Adrenal gland (tissue), 19 donors: ENCODE measurements at places on chromosomes 5 and 9. TPM values are rescaled to one million over a fixed set of nuclear protein-coding genes. Genes with fewer than 3 reads are reported as not detected.
A peak's percentile ranks its signal among the peaks of the same experiment; 100 is the strongest.

GRCh38 chr5:41716382-41716781 is 153.8 kb downstream of the OXCT1 start:
- no peak for DNase-seq

DNA sequence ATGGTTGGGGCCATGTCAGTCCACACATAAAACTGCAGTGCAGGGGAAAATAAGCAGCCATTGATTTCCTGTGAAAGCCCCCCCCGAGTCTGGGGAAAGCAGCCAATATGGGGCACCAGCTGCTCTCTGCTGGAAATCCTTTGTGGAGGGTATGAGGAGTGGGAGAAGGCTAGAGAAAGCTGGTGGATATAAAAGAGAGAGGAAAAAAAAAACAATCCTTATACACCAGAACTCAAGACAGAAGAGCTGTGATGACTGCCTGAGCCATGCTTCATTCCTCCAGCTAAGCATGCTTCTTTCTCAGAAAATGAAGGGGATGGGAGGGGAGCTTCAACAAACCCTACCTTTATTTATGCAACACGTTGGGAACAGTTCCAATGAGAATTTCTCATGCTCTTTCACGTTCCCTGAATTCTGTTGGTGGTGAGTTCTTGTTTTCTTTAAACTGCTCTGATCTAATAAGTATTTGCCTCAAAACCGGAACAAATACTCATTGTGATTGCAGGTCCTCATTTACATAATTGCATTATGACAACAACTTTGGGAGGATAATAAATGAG is 688.0 kb upstream of the SEMA6A start:
- no peak for DNase-seq

DNA sequence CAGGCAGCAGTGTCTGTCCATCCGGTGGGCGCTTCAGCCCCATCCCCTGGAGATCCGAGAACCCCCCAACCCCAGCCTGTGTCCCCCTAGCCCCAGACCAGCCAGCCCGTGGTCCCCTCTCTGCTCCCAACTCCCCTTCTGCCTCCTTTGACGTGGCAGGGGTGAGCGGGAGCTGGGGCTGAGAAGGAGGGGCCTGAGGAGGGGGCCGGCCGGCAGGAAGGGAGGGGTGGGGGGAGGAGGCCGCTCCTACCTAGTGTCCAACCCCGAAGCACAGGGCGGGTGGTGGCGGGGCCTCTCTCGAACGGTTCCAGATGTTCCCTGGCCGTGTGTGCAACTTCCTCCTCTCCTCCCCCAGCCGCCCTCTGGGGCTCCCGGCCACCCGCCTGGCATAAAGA is 31.0 kb downstream of the GOLGA2 start:
- peak; percentile 38 for DNase-seq

- DNase-seq: no peak
These were observed 154.5 kb downstream of the DROSHA start for GRCh38 chr5:31377274-31377946.

GRCh38 chr9:129999141-129999510 is 43.9 kb downstream of the FNBP1 start:
- no peak for DNase-seq

DNA sequence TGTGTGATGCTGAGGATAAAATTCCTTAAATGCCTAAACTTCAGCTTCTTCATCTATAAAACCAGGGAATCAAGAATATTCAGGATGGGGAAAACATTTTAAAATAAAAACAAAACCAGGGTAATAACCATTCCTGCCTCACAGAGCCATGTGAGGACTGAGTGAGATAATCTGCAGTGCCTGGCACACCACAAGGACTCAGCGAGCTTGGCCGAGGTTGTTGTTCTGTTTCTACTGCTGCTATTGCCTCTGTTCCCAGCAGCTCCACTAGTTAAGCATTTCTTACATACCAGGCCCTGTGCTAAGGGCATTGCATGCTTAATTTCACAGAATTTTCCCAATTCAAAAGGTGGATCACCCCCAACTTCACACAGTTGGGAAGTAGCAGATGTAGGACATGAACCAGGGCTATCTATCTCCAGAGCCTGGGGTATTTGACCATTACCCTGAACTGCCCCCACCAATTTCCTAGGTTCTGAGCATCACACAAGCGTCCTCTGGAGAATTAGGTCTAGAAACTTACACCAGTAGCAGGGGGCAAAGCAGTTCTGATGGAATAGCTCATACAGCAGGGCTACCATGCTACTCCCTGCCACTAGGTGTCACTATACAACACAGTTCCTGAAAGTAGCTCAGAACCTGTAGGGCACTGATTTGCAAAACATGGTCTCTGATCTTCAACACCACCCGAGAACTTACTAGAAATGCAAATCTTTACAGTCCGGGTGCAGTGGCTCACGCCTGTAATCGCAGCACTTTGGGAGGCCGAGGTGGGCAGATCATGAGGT is 74.3 kb downstream of the LRSAM1 start:
- DNase-seq: no peak

DNA sequence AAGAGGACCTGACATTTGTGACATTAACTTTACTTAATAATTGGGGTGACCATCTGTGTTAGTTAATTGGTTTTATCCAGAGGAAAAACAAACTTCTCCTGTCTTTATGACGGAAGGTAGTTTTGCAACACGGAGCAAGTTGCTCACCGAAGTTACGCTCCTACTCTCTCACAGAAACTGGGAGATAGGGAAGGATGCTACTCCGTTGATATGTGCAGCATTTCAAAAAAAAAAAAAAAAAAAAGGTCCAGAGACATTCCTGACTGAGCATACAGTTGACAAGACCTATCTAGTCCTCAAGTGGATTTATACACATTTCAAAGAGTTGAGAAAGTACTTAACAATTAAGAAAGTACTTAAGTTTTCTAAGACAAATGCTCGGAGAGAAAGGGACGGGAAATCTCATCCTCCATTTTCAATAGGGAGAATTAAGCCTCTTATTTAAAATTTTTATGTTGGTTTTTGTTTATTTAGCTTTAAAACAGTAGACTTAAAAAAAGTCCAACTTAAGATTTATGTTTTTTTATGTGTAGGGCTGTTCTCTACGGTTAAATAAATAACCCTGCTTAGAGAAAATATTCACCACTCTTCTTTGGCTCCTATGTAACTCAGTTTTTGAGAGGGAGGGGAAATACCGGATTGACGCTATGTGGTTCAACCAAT is 455 bp upstream of the FER start:
- DNase-seq: no peak

DNA sequence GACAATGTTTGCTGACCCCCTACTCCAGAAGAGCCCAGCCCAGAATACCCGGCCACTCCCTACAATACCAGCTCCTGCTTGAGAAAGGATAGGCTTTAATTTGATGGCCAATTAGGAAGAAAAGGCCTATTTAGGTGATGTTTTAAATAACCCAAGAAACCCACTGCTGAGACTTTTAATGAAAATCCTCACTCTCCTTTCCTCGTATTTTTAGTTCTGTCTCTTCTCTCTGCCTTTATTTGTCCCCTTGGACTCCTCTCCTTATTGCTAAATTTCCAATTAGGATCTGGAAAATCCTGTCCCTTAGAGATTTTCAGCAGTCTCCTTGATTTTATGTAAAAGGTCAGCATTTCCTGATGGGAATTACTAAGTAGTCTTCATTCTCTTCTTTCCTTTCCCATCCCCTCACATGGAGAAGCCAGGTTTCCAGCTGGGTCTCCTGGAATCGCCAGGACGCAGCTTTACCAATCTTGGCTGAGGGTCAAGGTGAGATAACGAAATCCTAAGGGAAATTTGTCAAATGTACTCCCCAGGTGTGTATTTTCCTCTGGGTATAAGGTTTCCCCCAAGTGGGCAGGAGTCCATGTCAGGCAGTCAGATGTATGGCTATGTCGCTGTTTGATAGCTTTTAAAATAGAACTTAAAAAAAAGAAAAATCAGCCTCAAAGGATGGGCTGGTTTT is 11.7 kb downstream of the STC2 start:
- no peak for DNase-seq

DNA sequence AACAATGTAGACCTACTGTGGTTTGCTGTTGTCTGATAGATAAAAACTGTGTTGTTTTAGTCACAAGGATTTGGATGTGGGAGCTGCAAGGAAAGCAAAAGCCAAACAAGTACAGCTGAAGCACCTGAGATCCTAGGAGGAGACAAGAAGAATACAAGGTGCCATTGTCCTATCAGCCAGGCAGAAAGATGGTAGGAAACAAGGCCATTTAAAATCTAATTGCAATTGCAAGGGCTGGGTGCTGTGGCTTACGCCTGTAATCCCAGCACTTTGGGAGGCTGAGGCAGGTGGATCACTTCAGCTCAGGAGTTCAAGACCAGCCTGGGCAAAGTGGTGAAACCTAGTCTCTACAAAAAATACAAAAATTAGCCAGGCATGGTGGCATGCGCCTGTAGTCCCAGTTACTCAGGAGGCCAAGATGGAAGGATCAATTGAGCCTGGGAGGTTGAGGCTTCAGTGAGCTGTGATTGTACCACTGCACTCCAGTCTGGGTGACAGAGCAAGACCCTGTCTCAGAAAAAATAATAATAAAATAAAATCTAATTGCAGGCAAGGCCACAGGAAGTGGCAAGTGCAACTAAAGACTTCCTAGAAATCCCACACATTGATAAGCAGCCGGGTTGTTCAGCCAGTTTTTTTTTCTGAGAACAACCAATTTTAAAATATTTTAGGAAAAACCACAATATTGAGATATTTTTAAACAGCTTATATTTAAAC is 22.6 kb downstream of the DOCK8 start:
- DNase-seq: no peak

DNA sequence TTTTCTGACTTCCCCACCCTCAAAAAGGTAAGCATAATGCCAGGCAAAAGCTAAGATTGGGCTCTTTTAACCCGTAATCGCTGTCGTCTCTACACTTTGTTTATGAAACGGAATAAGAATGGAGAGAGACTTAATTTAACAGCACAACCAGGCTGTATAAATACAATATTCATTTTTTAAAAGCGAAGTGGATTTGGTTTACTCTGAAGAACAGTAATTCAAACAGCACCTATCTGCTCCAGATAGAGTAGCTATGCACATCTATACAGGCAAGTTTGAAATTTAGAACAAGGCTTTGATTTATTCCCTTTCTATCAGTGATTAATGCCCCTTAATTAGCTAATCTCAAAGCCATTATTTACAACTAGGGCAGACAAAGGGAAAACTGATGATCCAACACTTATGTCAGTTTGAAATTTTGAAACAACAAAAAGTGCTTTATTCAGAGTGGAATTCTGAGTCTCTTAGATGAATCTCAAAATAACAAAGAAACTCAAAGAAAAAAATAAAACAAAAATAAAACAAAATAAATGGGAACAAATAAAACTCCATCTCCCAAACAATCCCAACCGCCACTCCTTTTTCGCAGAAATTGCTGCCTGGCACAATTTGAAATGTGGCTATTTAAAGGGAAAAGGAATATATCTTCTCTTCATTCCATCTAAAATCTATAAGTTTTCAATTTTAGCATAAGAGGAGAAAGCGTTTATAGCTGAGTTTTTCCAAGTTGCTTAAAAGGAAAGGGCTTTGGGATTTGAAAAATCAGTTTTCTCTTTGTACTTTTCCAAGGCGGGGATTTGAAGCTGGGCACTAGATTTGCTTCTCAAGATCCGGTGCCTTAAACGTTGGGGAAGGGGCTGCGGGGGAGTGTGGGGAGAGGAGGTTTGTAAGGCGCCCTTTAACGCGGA is 298.6 kb downstream of the PARP8 start:
- no peak for DNase-seq

DNA sequence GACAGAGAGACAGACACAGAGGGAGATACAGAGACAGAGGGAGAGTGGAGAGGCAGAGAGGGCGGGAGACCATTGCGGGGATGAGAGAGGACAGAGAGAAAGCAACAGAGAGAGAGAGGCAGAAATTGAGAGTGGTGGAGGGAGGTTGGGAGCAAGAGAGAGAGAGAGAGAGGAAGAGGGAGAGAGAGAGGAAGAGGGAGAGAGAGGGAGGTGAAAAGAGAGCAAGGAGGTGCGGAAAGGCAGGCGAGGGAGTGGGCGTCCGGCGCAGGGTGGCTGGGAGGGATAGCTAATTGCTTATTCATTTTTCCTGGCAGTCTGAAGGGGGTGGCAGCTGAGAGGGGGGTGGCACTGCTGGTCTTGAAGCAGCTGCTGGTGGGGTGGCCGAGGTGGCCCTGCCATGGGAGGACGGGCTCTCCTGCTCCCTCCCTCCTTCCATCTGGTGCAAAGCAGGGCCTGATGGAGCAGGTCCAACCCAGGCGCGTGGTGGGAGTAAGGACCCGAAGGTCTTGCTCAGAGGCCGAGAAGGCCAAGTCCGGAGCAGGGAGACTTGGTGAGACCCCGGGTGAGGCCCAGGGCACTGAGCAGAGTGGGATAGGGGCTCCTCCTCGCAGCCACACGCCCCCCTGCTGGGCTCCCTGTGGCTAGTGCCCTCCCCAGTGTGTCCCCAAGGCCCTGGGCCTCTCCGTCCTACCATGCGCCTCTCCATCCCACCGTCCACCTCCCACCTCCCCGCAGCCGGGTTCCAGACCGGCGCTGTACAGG is 25.3 kb upstream of the RNU6ATAC start:
- DNase-seq: no peak

Gene CDHR2
- total RNA-seq: 0.55 TPM

Gene OR13J1
- total RNA-seq: not detected

Gene GPR151
- total RNA-seq: not detected

Gene SLC34A1
- not detected for total RNA-seq

Gene DMRT3
- total RNA-seq: not detected

Gene CLINT1
- 76.3 TPM for total RNA-seq

Gene ADGRD2
- not detected for total RNA-seq

Gene WNK2
- total RNA-seq: 5.6 TPM
